Urothelium cell line (cell line): ENCODE measurements at places on chromosomes 2 and 18.

DNA sequence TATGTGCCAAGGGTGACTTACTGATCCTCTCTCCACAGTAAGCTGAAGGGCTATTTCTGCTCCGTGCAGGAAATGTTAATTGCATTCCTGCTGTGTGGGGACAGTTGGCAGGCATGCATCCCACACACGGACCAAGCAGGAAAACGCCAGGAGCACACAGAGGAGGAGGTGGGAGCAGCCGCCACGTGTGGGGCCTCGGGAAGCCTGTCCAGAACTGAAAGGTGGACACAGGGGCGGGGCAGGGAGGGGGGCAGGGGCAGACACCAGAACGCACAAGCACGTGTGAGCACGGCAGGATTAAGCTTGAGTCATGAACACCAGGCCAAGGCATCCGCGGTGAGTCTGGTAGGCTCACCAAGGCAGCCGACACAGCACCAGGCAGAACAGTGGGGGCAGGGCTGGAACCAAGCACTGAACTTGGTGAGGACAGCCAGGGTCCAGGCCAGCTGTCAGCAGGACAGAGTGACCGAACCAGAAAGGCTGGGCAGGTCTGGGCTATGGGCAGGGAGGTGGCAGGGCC is 177.1 kb downstream of the EIPR1 start:
- DNase-seq, result no peak

- DNase-seq, result no peak
Observed at GRCh38 chr2:96256611-96257113, 9.1 kb downstream of the TMEM127 start.

DNA sequence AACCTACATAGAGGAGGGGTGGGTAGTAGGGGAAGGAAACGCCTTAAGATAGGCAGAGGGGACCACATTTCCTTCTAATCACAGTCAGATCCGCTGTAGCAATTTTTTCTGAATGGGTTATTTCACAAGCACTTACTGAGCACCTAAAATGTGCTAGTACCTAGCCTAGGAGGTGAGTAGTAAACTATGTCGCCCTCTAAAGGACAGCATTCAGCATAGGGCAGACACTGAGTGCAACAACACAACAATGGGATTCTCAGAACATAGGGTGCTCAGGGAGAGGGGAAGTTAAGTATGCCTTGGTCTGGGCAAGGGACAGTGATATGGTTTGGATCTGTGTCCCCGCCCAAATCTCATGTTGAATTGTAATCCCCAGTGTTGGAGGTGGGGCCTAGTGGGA is 166.1 kb upstream of the RAB6C start:
- DNase-seq, result no peak

DNA sequence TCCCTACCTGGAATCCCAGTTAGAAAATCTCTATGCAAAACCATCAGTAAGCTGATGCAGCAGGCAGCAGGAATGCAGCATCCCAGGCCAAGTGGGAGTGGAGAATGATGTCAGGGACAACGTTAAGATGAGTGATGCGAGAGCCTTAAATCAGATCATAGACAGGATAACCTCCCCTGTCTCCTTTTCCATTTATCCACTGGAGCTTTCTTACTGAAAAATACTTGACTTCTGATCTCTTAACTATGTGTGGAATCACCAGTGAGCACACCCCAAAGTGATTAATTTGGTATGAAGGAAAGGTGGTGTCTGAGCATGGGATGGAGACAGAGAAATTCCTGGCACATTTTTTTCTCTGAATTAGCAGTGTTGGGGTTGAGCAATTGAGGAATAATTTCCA is 98.0 kb downstream of the RND3 start:
- DNase-seq, result no peak

- no peak for DNase-seq
Observed at GRCh38 chr2:211070547-211070946, 514.1 kb downstream of the CPS1 start.

DNA sequence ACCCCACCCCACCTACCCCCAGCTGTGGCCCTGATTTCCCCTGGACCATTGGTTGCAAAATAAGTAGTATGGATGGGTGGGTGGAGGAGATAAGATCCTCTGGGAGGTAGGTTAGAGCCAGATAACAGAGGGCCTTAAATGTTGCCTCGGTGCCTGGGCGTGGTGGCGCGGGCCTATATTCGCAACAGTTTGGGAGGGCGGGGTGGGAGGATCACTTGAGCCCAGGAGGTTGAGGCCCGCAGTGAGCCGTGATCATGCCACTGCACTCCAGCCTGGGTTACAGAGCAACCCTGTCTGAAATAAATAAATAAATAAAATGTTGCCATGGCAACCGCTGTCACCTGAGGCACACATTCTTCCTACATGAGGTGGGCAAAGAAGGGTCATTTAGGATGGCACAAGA is 103.3 kb upstream of the GATA6 start:
- DNase-seq, result no peak

- DNase-seq, result no peak
Observed at GRCh38 chr2:84786601-84787000, 94.3 kb downstream of the TRABD2A start.

DNA sequence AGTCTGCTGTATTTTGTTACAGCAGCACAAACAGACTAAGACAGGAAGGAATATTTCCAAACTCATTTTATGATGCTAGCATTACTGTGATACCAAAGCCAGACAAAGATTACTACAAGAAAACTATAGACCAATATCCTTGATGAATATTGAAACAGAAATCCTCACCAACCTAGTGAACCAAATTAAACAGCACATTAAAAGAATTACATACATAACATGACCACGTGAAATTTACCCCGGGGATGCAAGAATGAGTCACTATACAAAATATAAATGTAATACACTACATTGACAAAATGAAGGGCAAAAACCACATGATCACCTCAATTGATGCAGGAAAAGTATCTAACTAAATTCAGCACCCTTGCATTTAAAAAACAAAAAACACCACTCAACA is 112.6 kb downstream of the CHN1 start:
- no peak for DNase-seq

GRCh38 chr2:47050762-47051161 is 104.3 kb downstream of the STPG4 start:
- DNase-seq, result no peak

DNA sequence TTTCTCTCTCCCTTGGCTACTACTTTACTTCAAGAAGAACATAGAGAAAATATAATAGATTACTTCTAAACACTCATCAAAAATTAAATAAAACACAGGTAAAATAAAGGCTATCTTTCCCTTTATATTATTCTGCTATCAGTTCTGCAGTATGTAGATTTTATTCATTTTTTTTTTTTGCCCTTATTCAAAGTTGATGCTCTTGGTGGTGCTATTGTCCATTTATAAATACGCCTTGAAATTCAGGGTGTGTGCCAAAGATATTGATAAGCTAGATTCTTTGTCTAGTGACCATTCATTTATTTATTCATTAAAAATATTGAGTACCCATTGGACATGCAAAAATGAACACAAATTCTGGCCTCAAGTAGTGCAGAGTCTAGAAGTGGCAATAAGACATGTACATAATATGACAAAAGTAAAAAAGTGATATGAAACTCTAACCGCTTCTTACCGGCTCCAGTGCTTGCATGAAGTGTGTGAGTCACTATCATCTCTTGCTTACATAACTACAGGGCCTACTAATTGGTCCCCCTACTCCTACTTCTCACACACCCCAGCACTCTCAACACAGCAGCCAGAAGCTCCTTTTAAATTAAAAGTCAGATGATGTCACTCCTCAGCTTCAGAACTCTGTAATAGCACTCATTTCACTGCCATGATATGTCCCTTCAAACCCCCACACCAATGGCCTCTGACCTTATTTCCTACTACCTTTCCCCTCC is 208.3 kb upstream of the FANCL start:
- DNase-seq, result no peak

DNA sequence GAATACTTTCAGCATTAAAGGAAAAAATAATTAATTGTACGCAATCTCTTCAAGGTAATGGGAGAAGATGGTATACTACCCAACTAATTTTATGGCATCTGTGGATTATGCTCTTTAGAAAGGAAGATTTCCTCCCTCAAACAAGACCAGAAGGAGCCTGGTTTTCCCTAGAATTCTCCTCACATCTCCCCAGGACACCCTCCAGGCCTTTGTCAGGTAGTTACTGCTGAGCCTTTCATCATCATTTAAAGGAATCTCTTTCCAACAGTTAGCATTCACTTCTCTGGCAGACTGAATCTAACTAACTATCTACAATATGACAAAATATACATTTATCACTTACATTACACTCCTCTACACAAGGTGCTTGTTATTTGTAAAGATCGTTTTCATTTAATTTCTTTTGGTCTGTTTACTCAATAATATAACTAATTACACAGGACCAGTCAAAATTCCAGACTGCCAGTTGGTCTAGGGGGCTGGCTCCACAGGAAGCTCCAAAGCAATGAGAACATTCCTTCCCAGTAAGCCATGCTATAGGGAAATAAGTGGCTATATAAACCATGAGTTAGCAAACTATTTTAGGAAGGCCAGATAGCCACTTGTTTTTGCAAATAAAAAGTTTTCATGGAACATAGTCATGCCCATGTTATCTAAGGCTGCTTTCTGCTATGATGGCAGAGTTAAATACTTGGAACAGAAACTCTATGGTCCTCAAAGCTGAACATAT is 19.1 kb downstream of the ZNF24 start:
- no peak for DNase-seq

GRCh38 chr18:56861244-56861643 is 210.1 kb downstream of the WDR7 start:
- DNase-seq, result no peak

GRCh38 chr18:35163721-35164120 is 77.1 kb upstream of the ZNF397 start:
- DNase-seq, result no peak

GRCh38 chr2:3870222-3870621 is 166.8 kb downstream of the DCDC2C start:
- no peak for DNase-seq
